ENCODE measurements at places on chromosomes 4 and X. TPM values are rescaled to one million over a fixed set of nuclear protein-coding genes. Genes with fewer than 3 reads are reported as not detected.
A peak's percentile ranks its signal among the peaks of the same experiment; 100 is the strongest.

DNA sequence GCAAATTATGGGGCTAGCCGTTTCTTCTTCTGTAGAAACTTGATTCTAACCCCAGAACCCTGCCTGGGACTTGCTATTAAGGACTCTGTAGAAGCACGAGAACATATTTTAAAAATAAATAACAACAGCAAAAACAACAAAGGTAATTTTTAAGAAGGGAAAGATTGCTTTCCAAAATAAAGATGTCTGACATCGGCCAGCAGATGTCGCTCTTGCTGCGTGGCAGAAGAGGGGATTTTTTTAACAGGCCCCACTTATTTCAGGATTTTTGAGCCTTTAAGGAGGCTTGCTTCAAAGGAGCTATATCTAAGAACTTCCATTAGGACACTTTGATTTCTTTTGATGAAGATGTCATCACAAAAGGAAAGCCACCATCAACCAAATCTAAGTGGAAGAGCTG is 62.8 kb upstream of the EGFL6 start:
- H3K4me1 ChIP-seq = no peaks in the 10 kb centered on the region
- H3K27ac ChIP-seq = no peak overlapping the region
- H3K4me3 ChIP-seq = no peak overlapping the region
- H3K27me3 ChIP-seq = no peaks in the 10 kb centered on the region

DNA sequence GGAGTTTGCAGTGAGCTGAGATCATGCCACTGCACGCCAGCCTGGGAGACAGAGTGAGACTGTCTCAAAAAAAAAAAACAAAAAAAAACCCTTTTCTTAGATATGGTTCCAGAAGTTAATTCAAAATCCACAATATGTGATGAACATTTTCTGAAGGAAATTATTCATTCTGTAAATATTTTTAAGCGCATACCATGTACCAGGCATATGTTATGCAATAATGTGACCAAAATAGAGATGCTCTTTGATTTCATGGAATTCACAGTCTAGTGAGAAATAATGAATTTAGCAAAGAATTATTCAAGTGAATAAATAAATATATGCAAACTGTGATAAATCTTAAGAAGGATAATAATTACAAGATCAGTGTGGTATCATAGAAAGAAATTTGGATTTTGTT is 174.7 kb downstream of the GC start:
- H3K27ac ChIP-seq = no peak overlapping the region
- no peak overlapping the region for H3K4me3 ChIP-seq
- DNase-seq = no peak
- H3K36me3 ChIP-seq = no peaks in the 10 kb centered on the region
- H3K27me3 ChIP-seq = no peaks in the 10 kb centered on the region

GRCh38 chrX:102832661-102833060 is 104.4 kb upstream of the RAB40AL start:
- no peak overlapping the region for H3K4me3 ChIP-seq
- H3K27ac ChIP-seq = no peak overlapping the region
- no peaks in the 10 kb centered on the region for H3K4me1 ChIP-seq
- DNase-seq = peak; percentile 16
- no peaks in the 10 kb centered on the region for H3K36me3 ChIP-seq
- H3K27me3 ChIP-seq = no peaks in the 10 kb centered on the region

- no peak for DNase-seq
- H3K36me3 ChIP-seq = no peaks in the 10 kb centered on the region
- no peak overlapping the region for H3K4me3 ChIP-seq
- no peaks in the 10 kb centered on the region for H3K4me1 ChIP-seq
- H3K27ac ChIP-seq = no peak overlapping the region
These were observed 26.5 kb downstream of the HUWE1 start for GRCh38 chrX:53660004-53660403.

DNA sequence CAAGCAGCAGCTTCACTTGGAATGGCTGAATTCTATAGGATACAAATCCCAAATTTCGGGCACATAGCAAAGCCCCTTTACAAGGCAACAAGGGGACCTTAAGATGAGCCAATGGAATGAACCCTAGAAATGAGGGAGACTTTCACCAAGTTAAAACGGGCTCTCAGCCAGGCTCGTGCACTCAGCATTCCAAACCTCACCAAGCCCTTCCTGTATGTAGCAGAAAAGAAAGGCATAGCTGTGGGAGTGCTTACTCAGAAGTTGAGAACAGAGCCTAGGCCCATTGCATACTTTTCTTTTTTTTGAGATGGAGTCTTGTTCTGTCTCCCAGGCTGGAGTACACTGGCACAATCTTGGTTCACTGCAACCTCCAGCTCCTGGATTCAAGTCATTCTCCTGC is 10.8 kb upstream of the HERC5 start:
- H3K4me1 ChIP-seq = peaks cover 3% of the 10 kb centered on the region
- no peaks in the 10 kb centered on the region for H3K36me3 ChIP-seq
- DNase-seq = no peak

DNA sequence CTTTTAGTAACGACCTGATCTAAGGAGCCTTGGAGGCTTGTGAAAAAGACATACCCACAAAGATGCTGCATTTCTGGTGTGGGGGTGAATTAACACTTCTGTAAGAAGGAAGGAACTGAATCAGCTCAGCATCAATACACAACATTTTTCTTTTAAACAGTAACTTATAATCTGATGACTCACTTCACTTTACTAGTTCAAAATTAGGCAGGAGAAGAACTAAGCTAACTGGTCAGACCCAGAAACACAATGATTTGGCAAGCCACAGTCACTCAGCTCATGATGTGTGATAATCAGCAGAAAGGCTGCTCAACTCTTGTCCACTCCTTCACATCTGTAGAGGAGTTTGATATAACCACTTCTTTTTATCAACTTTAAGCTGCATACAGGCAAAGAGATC is 4.6 kb downstream of the MMAA start:
- H3K4me3 ChIP-seq = no peak overlapping the region
- peaks cover 6% of the 10 kb centered on the region for H3K4me1 ChIP-seq
- H3K36me3 ChIP-seq = no peaks in the 10 kb centered on the region
- no peak for DNase-seq
- no peak overlapping the region for H3K27ac ChIP-seq

DNA sequence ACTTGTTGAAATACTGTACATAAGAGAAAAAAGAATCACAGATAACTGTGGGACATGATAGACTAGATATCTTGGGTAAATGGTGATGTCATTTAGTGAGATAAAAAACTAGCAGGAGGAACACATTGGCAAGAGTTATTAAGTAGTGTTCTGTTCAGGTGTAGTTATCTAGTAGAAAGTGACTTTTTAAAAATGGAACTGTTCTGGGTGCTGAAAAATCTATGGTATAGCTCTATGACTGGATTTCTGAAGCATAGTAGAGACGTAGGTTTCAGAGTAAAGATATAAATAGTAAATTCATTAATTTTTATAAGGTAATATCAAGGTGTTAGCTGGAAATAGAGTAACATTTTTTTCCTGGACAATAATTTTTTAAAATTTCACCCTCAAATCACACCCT is 225.1 kb upstream of the UGT8 start:
- no peak overlapping the region for H3K4me3 ChIP-seq
- no peaks in the 10 kb centered on the region for H3K4me1 ChIP-seq
- H3K36me3 ChIP-seq = no peaks in the 10 kb centered on the region
- H3K27me3 ChIP-seq = no peaks in the 10 kb centered on the region

DNA sequence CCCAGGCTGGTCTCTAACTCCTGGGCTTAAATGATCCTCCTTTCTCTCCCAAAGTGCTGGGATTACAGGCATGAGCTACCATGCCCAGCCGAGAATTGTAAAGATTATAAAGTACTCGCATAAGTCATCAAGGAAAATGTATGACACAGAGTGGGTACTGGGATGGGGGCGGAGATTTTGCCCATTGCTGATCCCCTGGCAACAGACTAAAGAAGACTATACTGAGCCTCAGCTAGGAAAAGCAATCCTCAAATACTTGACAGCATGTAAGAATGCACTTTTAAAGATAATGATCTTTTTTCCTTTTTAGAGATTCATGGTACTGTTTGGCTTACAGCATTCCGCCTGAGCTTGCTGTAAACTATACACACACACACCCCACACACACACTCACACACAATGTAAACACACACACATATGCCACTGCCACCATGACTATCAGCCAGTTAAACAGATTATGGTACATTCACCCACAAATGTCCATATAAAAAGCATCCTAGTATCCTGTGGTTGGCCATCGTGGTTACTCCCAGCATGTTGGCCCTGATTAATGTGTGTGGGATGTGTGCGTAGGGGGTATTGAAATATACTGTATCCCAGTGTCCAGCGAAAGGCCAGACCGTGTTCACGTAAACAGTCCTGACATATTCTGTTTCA is 113.0 kb downstream of the AMELX start:
- no peaks in the 10 kb centered on the region for H3K27me3 ChIP-seq
- no peaks in the 10 kb centered on the region for H3K4me1 ChIP-seq
- H3K4me3 ChIP-seq = no peak overlapping the region
- DNase-seq = no peak
- no peak overlapping the region for H3K27ac ChIP-seq

Gene SMIM31
- total RNA-seq = not detected

- H3K27ac ChIP-seq = no peak overlapping the region
- peaks cover 4% of the 10 kb centered on the region for H3K4me1 ChIP-seq
- H3K4me3 ChIP-seq = no peak overlapping the region
These were observed 28.0 kb downstream of the SH3BGRL start for GRCh38 chrX:81229901-81230300.

DNA sequence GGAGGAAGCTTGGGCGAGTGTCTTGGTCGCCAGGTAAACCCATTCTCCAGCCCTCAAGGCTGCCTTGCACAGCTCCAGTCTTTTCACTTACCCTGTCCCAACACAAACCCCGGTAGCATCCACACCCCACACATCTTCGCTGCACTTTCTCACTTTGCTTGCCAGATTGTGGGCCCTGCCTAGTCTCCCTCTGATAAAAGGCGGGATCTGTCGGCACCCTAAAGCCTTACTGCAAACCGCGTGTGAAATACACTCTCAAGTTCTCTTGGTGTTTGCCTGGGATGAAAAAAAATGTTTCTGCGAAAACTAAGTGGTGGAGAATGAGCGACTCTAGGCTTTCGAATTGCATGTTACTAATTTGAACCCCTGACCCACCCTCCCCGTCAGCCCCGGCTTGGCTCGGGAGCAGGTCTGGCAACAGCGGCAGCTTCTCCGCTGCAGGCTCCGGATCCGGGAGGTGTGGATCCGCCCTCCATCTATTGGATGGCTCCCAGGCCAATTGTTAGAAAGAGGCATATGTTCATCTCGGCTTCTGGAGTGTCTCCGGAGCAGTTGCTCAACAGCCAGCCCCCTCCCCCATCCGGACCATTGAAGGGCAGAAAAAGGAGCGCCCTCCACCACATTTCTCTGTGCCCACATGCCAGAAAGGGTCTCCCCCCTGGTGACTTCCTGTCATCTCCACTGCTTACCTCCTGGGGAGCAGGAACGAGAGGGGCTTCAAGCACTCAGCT is 3.0 kb upstream of the CITED1 start:
- H3K4me3 ChIP-seq = peak overlapping the region; percentile 42
- no peaks in the 10 kb centered on the region for H3K4me1 ChIP-seq
- no peak overlapping the region for H3K27ac ChIP-seq
- H3K36me3 ChIP-seq = no peaks in the 10 kb centered on the region
- DNase-seq = peak; percentile 84

Gene CCDC149
- 5.0 TPM for total RNA-seq

- H3K4me1 ChIP-seq = no peaks in the 10 kb centered on the region
- no peak for DNase-seq
- H3K4me3 ChIP-seq = no peak overlapping the region
- H3K27me3 ChIP-seq = no peaks in the 10 kb centered on the region
- no peaks in the 10 kb centered on the region for H3K36me3 ChIP-seq
These were observed 18.7 kb upstream of the XPNPEP2 start for GRCh38 chrX:129719931-129720530.

- peak; percentile 63 for DNase-seq
- no peak overlapping the region for H3K27ac ChIP-seq
- H3K4me3 ChIP-seq = no peak overlapping the region
- no peaks in the 10 kb centered on the region for H3K4me1 ChIP-seq
- H3K27me3 ChIP-seq = no peaks in the 10 kb centered on the region
These were observed 149.9 kb downstream of the AMMECR1 start for GRCh38 chrX:110167952-110168451.

DNA sequence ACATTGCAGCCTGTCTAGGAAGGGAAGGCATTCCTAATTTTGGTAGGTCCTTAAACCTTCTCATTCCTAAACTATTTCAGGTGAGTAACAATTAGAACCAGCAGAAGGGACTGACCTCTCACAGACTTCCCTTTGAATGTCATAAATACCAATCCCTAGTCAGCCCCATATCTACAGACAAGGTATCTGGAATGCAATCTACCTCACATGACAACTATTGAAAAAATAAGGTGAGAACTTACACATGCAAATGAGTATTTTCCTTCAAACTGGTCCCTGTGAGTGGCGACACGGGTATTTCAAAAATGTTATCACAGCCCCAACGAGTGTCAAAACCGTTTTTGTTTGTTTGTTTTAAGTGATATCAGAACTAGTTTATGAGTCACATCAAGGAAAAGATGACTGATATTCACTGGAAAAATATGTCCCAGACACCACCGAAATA is 102.4 kb upstream of the VCX2 start:
- DNase-seq = no peak
- H3K4me3 ChIP-seq = no peak overlapping the region
- H3K27me3 ChIP-seq = no peaks in the 10 kb centered on the region
- no peaks in the 10 kb centered on the region for H3K4me1 ChIP-seq
- H3K27ac ChIP-seq = no peak overlapping the region

Gene GAGE1
- total RNA-seq = not detected

GRCh38 chrX:39815631-39816030 is 282.1 kb downstream of the BCOR start:
- no peak overlapping the region for H3K4me3 ChIP-seq
- no peaks in the 10 kb centered on the region for H3K36me3 ChIP-seq
- no peak for DNase-seq
- peaks cover 76% of the 10 kb centered on the region for H3K4me1 ChIP-seq
- H3K27me3 ChIP-seq = no peaks in the 10 kb centered on the region
- no peak overlapping the region for H3K27ac ChIP-seq

DNA sequence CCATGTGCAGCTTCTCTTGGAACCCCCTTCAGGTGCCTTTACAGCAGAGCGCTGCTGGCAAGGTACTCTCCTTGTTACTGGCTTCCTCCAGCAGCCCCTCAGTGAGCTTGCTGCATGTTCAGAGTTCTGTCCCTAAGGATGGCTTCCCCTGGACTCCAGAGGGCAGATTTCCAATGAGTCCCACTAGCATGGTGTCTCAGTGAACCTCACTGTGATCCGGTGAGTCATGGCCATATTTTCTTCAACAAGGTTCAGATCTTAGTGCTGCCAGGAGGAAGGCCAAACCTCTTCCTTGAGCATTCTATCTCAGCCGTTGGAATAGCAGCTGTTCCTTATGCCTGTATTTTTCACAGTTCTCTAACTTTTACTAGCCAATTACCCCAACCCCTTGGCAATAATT is 98.8 kb downstream of the CASK start:
- H3K27ac ChIP-seq = no peak overlapping the region
- no peak for DNase-seq
- H3K27me3 ChIP-seq = no peaks in the 10 kb centered on the region
- no peak overlapping the region for H3K4me3 ChIP-seq
- H3K36me3 ChIP-seq = no peaks in the 10 kb centered on the region

GRCh38 chr4:76305971-76306881 is at the start of gene STBD1:
TSS of gene STBD1 (plus strand) at chr4:76306733. CDS start at chr4:76306770, 37 bp downstream.
- no peak within 1 kb of the TSS for H3K27ac ChIP-seq
- DNase-seq = peak; percentile 90
- no peaks in the 10 kb centered on the region for H3K36me3 ChIP-seq
- H3K27me3 ChIP-seq = peaks cover 20% of the 10 kb centered on the region

All from neural progenitor cell (in vitro differentiated cells).